Renal pelvis (tissue), 12 donors: ENCODE measurements at places on chromosomes 4 and X.

DNA sequence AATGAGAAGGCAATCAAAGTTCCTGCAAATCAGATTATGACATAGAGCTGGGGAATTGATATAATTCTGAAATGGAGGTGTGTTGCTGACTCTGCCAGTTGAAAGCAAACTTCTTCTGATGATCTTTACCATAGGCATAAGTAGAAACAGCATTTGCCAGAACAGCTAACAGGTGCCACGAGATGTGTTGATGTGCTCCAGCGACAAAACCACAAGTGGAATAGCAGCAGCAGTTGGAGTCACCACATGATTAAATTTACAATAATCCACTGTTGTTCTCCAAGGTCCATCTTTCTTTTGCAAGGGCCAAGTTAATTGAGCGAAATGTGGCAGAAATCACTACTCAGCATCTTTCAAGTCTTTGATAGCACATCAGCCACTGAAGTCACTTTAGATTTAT, 3.7 kb upstream of the OSTC start:
- no peak for DNase-seq

DNA sequence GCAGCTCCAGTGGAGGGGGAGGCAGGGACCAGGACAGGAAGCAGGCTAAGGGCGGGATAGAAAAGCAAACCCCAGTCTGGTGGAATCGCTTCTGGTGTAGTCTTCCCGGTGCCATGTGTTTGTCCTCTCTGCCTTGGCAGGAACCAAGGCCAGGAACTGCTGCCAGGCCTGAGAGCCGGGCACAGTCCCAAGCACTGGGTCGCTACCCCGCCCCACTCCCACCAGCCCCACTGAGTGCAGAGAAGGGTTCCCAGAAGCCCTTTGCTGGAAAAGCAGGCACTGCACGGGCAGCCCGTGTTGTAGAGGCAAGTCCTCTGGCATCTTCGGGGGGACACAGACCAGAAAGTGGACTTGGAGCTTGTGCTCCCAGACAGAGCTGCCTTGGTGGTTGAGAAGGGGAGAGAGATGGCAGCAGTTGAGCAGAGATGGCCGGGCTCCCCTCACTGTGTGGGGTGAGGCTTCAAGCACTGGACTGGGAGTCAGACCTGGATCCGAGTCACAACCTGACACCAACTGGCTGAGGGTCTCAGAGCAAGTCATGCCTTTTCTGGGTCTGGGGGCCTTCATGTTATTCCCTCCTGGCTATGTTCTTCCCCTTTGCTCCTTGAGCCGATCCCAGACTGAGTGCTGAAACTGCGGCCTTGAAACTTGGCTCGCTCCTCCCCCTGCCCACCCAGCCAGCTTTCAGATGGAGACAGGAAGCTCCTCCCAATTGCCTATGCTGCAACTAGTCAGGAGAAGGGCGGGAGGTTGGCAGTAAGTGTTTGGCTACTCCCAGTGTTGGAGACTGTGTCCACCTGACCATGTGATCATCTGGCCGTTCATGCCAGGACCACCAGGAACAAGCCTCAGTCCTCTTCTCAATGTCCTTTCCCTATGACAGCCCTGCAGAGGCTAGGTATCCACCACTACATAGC, 59.7 kb upstream of the MTM1 start:
- DNase-seq = no peak

- no peak for DNase-seq
Observed at GRCh38 chr4:24632011-24632410, 47.7 kb upstream of the DHX15 start.

DNA sequence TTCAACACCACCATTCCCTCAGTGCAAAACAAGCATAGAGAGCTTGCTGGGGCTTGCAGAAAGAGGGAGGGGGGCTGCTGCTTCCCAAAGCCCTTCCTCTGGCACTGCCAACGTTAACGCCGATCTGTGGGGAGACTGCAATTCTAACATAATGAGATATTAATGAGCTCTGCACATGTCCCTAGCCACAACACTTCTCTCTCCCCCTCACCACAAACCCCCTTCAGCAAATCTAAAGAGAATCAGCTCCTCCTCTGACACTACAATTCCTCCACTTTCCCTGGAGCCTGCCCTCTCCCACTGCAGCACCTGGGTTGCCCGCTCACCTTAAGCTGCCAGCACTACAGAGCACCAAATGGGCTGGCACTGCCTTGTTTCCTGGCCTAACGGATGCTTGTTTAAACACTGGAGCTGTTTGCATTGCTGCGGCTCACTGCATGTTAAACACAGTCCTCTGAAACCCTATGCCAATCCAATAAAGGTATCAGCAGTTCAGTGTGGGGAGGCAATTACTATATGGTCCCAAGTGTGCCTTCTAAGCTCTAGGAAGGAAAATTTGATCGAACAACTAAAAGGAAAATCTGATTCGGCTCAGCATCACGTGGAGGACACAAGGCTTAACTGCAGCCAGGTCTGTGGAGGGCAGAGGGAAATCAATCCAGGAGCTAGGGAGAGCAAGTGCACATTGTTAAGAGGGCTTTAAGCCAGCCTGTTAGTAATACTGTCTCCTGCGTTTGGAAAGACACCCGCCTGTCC, 232.4 kb downstream of the MAML3 start:
- no peak for DNase-seq
